Endothelial cell of umbilical vein (primary cell): ENCODE measurements at places on chromosomes 5 and 9. TPM values are rescaled to one million over a fixed set of nuclear protein-coding genes. Genes with fewer than 3 reads are reported as not detected.

DNA sequence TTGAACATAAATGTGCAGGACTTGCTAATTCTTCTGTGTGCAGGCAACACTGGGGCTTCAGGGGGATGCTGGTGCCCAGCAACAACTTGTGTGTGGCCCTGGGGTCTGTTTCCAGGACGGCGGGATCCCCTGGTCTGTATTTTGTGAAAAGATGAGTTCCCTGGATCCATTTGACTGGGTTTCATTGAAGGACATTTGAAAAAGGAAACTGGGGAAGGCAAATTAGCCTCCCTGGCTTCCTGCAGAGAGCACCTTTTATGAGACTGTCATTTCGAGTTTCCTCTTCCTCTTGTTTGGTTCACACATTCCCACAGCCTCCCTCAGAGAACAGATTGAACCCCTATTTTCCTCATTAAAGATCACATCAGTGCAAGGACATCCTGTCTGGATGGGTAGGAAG, 63.1 kb downstream of the FOXI1 start:
- H3K4me3 ChIP-seq, result no peak overlapping the region
- DNase-seq, result no peak
- no peak overlapping the region for H3K27ac ChIP-seq
- H3K27me3 ChIP-seq, result no peaks in the 10 kb centered on the region

MSX2 gene
- not detected in 2 replicates for total RNA-seq

- H3K36me3 ChIP-seq, result no peaks in the 10 kb centered on the region
- H3K4me3 ChIP-seq, result no peak overlapping the region
- no peaks in the 10 kb centered on the region for H3K4me1 ChIP-seq
- no peaks in the 10 kb centered on the region for H3K27me3 ChIP-seq
- H3K27ac ChIP-seq, result no peak overlapping the region
Measured at GRCh38 chr5:16577677-16578076, 39.1 kb downstream of the RETREG1 start.

OSMR gene
- 12.8 and 19.7 TPM in 2 replicates for total RNA-seq

- H3K4me1 ChIP-seq, result peaks cover 28% of the 10 kb centered on the region
- no peak for DNase-seq
- H3K36me3 ChIP-seq, result peaks cover 18% of the 10 kb centered on the region
- H3K4me3 ChIP-seq, result no peak overlapping the region
- no peak overlapping the region for H3K27ac ChIP-seq
Measured at GRCh38 chr5:171390883-171391677, 3.4 kb downstream of the NPM1 start.

- H3K4me1 ChIP-seq, result peaks cover 11% of the 10 kb centered on the region
- DNase-seq, result peak; percentile 60
Measured at GRCh38 chr5:125310749-125311148, 564.3 kb upstream of the ZNF608 start.

ANKRD34B gene
- not detected in 2 replicates for total RNA-seq

- no peak for DNase-seq
- no peaks in the 10 kb centered on the region for H3K27me3 ChIP-seq
- H3K27ac ChIP-seq, result no peak overlapping the region
- H3K36me3 ChIP-seq, result no peaks in the 10 kb centered on the region
- H3K4me3 ChIP-seq, result no peak overlapping the region
- peaks cover 12% of the 10 kb centered on the region for H3K4me1 ChIP-seq
Measured at GRCh38 chr5:169943026-169943425, 37.3 kb downstream of the INSYN2B start.

DNA sequence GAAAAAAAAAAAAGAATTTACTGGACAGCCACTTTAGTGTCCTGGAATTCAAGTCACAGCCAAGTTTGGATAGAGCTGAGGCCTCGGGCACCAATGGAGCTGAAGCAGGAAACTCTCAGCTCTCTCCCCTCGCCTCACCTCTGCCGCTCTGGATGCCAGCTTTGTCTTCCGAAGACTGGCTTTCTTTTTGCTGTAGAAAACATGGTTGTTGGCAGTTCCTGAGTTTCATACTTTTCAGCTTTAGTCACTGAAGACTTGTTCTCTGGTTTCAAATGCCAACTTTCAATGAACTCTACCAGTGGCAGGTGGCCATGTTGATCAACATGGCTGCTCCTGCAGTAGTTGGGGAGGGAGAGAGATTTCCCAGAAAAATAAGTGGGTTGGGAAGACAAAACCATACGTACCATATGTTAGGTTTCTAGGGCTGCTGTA, 142.2 kb downstream of the SNX18 start:
- H3K36me3 ChIP-seq, result no peaks in the 10 kb centered on the region
- H3K27me3 ChIP-seq, result no peaks in the 10 kb centered on the region
- H3K27ac ChIP-seq, result no peak overlapping the region
- H3K4me1 ChIP-seq, result no peaks in the 10 kb centered on the region

- H3K36me3 ChIP-seq, result no peaks in the 10 kb centered on the region
- no peaks in the 10 kb centered on the region for H3K4me1 ChIP-seq
- no peaks in the 10 kb centered on the region for H3K27me3 ChIP-seq
Measured at GRCh38 chr5:59027145-59027907, 444.5 kb downstream of the RAB3C start.

DNA sequence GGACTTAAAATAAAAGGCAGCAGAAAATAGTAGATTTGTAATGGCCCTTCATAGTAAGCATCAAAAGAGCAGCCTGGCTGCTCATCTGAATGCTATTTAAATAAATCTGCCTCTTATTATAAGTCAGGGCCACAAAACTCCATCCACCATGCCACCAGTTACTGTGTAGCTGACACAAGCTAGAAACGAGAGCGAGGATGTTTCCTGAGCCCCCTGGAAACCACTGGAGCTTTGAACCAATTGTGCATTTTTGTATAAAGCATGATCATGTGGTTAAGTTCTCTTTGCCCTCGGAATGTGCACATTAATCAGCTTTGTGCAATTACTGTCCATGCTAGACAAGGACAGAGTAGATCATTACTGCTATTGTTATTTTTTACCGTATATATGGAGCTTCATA, 17.4 kb downstream of the SLC24A2 start:
- no peak for DNase-seq
- no peaks in the 10 kb centered on the region for H3K27me3 ChIP-seq
- no peaks in the 10 kb centered on the region for H3K36me3 ChIP-seq
- H3K4me3 ChIP-seq, result no peak overlapping the region

DNA sequence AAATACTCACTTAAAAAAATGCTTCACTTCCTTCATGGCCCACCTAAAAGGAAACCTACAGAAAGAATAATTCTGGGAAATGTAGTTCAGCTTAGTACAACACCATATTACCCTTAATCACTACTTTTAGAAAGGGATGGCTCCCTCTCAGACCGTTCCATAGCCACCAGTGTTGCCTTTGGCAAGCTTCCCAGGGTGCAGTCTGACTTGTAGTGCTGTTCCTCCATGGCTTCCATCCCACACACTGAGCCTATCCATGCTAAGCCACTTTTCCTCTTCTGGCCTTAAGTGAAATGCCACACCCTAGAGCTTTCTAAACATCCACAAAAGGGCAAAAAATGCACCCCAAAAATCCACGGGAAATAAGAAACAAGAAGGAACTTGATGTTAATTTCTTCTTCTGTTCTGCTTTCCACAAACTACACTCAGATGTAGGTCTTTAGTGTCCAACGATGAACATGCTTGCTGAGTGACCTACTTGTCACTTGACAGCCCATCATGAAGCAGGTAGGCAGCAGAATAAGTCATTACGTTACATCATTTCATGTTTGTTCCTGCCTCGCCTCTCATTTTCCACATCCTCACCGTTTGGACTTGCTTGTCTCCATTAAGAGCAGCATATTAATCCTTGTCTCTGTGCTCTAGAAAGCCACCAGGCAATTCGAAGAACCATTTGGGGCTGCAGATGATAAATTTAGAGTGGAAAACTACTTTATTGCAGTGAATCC, 391.1 kb upstream of the GRAMD2B start:
- no peak overlapping the region for H3K27ac ChIP-seq
- no peaks in the 10 kb centered on the region for H3K4me1 ChIP-seq
- H3K27me3 ChIP-seq, result no peaks in the 10 kb centered on the region
- no peaks in the 10 kb centered on the region for H3K36me3 ChIP-seq
- H3K4me3 ChIP-seq, result no peak overlapping the region

GRCh38 chr5:168030912-168031311, 260.5 kb upstream of the WWC1 start:
- no peak overlapping the region for H3K27ac ChIP-seq
- H3K27me3 ChIP-seq, result no peaks in the 10 kb centered on the region
- H3K36me3 ChIP-seq, result no peaks in the 10 kb centered on the region
- DNase-seq, result no peak
- H3K4me3 ChIP-seq, result no peak overlapping the region

- H3K4me1 ChIP-seq, result no peaks in the 10 kb centered on the region
- H3K36me3 ChIP-seq, result no peaks in the 10 kb centered on the region
- no peak overlapping the region for H3K27ac ChIP-seq
- H3K27me3 ChIP-seq, result no peaks in the 10 kb centered on the region
- no peak overlapping the region for H3K4me3 ChIP-seq
- peak; percentile 60 for DNase-seq
Measured at GRCh38 chr5:124677374-124678351, 68.8 kb downstream of the ZNF608 start.

DNA sequence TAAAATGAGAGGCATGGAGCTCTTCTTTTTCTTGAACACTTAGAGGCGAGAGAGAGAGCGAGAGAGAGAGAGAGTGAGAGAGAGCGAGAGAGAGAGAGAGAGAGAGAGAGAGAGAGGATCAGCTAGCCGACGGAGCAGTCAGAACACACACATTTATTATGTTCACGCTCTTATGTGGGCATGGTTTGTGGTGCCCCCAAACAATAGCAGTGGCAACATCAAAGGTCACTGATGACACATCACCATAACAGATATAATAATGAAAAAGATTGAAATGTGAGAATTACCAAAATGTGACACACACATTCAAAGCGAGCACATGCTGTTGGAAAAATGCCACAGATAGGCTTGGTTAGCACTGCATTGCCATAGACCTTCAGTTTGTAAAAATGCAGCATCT, 116.1 kb downstream of the KDM4C start:
- no peaks in the 10 kb centered on the region for H3K36me3 ChIP-seq
- DNase-seq, result peak; percentile 79
- H3K4me3 ChIP-seq, result no peak overlapping the region
- H3K27me3 ChIP-seq, result no peaks in the 10 kb centered on the region

GRCh38 chr5:452978-453710, 10.2 kb downstream of the EXOC3 start:
- no peaks in the 10 kb centered on the region for H3K4me1 ChIP-seq
- H3K36me3 ChIP-seq, result peaks cover 26% of the 10 kb centered on the region
- H3K4me3 ChIP-seq, result no peak overlapping the region
- DNase-seq, result no peak
- H3K27me3 ChIP-seq, result no peaks in the 10 kb centered on the region

DNA sequence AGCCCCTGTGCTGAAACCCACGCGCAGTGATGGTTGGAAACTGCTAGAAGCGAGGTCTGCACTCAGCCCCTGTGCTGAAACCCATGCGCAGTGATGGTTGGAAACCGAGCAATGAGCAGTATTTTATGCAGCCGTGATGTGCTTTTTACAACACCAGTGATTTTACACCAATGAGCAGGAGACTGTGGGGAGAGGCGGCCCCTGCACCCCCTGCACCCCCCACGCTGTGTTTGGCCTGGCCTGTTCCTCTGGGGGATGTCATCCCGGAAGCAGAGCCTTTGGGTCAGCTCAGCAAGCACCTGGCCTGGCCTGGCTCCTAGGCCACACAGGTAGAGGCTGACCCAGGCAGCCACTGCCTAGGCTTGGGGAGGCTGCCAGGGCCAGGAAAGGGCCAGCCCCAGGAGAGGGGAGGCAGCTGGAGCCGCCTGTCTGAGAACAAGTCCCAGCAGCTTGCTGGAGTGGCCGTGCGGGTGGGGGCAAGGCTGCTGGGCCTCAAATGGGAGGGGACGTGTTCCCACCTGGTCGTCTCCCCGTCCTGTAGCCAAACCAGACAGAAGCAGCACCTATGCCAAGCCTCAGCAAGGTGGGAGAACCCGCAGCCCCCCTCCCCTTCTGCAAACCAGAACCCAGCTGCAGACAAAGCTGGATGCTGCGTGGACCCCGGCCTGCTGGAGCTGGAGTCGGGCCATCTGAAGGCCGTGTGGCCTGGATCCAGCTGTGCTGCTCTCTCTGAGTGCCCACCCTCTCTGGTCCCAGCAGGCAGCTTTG, 46.8 kb downstream of the DBH start:
- peaks cover 6% of the 10 kb centered on the region for H3K4me1 ChIP-seq
- no peak for DNase-seq
- no peak overlapping the region for H3K4me3 ChIP-seq
- H3K27me3 ChIP-seq, result no peaks in the 10 kb centered on the region

TERT gene
- total RNA-seq, result not detected in 2 replicates

GRCh38 chr5:173627860-173628392, 11.5 kb upstream of the BOD1 start:
- H3K4me1 ChIP-seq, result no peaks in the 10 kb centered on the region
- no peak overlapping the region for H3K4me3 ChIP-seq
- no peak overlapping the region for H3K27ac ChIP-seq
- DNase-seq, result no peak

DNA sequence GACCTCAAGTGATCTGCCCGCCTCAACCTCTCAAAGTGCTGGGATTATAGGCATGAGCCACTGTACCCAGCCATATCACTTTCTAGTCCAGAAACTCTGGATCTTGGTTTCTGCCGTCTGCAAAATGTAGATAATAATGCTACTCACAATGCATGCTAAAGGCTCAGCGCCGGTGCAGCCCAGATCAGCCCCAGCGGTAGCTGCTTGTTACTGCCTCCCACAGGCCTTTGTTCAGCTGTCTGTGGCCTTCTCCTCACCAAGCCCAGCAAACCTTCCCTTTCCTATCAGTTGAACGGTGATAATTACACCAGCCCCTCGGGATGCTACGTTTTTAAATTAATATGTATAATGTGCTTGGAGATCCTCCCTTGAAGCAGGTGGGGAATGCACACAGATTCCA, 26.2 kb upstream of the MSX2 start:
- no peaks in the 10 kb centered on the region for H3K36me3 ChIP-seq
- no peaks in the 10 kb centered on the region for H3K4me1 ChIP-seq
- no peak overlapping the region for H3K27ac ChIP-seq
- H3K27me3 ChIP-seq, result no peaks in the 10 kb centered on the region
- no peak for DNase-seq
- H3K4me3 ChIP-seq, result no peak overlapping the region

GRCh38 chr9:76370396-76371023, 23.7 kb downstream of the RFK start:
- peaks cover 18% of the 10 kb centered on the region for H3K4me1 ChIP-seq
- H3K4me3 ChIP-seq, result no peak overlapping the region
- no peaks in the 10 kb centered on the region for H3K27me3 ChIP-seq
- H3K36me3 ChIP-seq, result no peaks in the 10 kb centered on the region

DNA sequence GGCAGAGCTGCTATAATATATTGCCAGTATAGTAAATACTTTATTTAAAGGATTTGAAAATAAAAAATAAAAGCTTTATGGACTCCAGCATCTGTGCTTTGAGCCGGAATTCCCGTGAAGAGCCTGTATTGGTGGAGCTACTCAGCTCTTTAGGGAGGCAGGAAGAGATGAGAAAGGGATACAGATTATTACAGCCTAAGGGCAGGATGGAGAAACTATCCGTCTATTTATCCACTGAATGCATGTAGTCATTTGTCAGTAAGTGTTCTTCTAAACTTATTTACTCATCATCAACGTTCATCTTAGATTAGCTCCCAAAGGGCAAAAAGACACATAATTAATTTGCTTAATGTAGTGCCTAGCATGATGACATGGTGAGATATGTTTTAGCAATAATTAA, 48.4 kb downstream of the SLC1A1 start:
- no peak overlapping the region for H3K27ac ChIP-seq
- H3K36me3 ChIP-seq, result no peaks in the 10 kb centered on the region
- H3K4me1 ChIP-seq, result peaks cover 22% of the 10 kb centered on the region

- H3K36me3 ChIP-seq, result peaks cover 7% of the 10 kb centered on the region
- DNase-seq, result peak; percentile 80
- peaks cover 3% of the 10 kb centered on the region for H3K27me3 ChIP-seq
Measured at GRCh38 chr5:150706776-150707390, 6.0 kb upstream of the RBM22 start.

PCDHGC5 gene
- total RNA-seq, result 0.60 and 1.2 TPM in 2 replicates

- peaks cover 25% of the 10 kb centered on the region for H3K4me1 ChIP-seq
- no peak overlapping the region for H3K4me3 ChIP-seq
- H3K27ac ChIP-seq, result no peak overlapping the region
- no peaks in the 10 kb centered on the region for H3K36me3 ChIP-seq
- H3K27me3 ChIP-seq, result no peaks in the 10 kb centered on the region
Measured at GRCh38 chr5:180642181-180642775, 7.1 kb downstream of the FLT4 start.

SHOC1 gene
- total RNA-seq, result not detected in 2 replicates
